ENCODE measurements at places on chromosomes 2 and 18.

DNA sequence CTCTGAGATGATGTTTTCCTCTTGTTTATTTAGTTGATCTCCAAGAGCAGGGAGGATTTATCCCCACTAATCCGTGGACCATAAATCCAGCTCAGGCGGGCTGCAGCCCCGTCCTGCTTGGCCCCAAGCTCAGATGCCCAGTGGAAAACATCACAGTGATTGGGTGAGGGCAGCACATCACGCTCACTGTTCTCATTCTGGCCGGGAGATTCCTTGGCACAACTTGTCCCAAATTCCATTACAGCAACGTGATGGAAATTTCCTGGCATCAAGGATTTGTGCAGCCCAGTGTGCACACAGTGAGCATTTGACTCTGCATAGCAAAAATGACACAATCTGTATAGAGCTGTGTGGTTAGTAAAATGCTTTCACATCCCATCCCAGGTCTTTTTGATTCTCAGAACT, 96.8 kb downstream of the VAPA start:
- DNase-seq, result peak; percentile 62

- DNase-seq, result no peak
Observed at GRCh38 chr2:196215376-196215775, 44.0 kb upstream of the STK17B start.

DNA sequence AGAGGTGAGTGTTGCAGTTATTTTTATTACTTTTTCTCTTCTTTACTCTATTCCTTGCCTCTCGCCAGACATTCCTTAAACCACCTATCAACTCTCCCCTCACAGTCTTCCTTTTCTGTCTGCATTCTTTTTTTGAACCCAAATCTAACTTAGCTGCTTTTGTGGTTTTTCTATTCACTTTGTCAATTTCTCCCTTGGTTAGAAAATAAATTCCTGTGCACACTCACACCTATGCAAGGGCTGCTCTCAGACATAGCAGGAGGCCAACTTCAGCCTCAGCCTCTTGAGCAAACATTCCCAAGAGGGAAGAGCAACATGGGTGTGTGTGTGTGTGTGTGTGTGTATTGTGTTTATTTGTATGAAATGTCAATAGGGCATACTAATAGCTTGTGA, 808.6 kb downstream of the RNF144A start:
- peak; percentile 26 for DNase-seq

DNA sequence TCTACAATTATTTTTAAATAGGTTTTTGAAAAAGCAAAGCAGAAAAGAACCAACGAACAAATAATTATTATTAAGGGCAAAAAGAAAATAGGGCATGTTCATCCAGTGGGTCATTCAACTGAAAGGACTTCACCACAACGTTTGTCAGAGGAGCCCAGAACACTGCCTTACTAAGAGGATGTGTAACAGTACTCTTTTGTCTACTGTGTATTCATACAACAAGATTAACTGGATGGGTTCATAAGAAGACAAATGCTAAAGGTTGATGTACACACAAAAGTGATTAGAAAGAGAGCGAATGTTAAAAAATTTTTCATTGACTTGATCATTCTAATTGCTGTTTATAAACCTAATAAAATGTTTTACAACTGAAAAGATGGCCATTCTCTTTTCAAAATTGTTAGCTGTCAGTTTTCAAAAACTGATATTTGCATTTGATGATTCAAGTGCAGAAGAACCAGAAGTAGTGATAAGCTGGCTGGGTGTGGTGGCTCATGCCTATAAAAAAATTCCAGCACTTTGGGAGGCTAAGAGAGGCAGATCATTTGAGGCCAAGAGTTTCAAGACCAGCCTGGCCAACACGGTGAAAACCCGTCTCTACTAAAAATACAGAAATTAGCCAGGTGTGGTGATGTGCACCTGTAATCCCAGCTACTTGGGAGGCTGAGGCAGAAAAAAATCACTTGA, 33.1 kb downstream of the MGAT4A start:
- DNase-seq, result no peak

- no peak for DNase-seq
Observed at GRCh38 chr2:7132753-7133152, 215.5 kb downstream of the RNF144A start.

GRCh38 chr18:3479978-3480509, 30.1 kb downstream of the TGIF1 start:
- no peak for DNase-seq

GRCh38 chr2:144048631-144049060, 471.3 kb downstream of the ZEB2 start:
- DNase-seq, result no peak

- DNase-seq, result peak; percentile 42
Observed at GRCh38 chr2:75476761-75477160, 84.0 kb downstream of the EVA1A start.

All from fibroblast of skin of left biceps (primary cell).